ENCODE measurements at places on chromosomes 2 and 18. TPM values are rescaled to one million over a fixed set of nuclear protein-coding genes. Genes with fewer than 3 reads are reported as not detected.

The ANKRD30B gene
- total RNA-seq = not detected

The FLACC1 gene
- total RNA-seq = 1.7 TPM

The PARD3B gene
- 15.5 TPM for total RNA-seq

The SERPINB13 gene
- total RNA-seq = not detected

The DCDC2C gene
- total RNA-seq = not detected

The NCKAP1 gene
- total RNA-seq = 179 TPM

The DAW1 gene
- not detected for total RNA-seq

GRCh38 chr18:7669361-7669760 lies 102.2 kb downstream of the PTPRM start:
- DNase-seq = no peak

DNA sequence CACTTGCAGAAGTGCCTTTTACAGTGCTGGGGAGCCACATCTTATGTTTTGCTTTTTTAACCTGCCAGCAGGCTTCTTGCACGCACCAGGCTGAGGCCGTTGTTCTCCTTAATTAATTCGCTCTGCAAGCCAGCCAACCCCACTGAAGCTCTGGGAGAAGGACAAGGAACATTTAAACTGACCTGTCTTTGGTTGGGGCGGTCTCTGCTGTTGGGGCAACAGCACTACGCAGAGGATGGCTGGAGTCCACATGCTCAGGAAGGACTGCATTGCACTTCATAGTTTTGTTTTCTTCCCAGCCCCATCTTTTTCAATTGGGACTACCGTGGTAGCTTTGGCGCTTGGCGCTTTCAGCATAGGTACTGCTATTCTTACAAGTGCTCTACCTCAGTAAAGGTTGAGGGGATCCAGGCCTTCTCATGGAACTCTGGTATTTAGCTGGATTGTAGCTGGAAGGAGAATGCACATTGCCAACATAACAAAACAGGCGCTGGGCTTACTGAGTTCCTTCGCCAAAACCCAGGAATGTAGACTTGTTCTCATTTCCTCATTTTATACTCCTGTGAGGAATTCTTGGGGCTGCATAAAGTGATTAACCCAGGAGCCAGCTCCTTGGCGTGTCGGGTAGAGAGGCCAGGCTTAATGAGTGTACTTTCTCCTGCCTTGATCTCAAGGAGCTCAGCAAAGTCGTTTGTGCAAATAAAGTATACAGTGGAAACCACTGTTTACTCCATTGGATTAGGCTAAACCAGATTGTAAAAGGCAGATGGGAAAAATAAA lies 146.2 kb downstream of the PRKCE start:
- DNase-seq = no peak

GRCh38 chr2:227367427-227367795 lies 11.7 kb downstream of the TM4SF20 start:
- DNase-seq = no peak

DNA sequence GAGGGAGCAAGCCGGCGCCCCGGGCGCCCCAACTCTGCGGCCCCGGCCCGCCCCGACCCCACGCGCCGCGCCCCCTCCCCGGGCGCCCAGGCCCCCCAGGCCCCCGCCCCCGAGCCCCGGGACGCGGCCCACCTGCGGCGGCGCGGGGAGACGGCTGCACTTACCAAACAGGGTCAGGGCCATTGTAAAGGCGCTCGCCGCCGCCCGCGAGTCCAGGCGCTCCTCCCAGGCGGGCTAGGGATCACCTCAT lies 526 bp downstream of the CHN1 start:
- no peak for DNase-seq

DNA sequence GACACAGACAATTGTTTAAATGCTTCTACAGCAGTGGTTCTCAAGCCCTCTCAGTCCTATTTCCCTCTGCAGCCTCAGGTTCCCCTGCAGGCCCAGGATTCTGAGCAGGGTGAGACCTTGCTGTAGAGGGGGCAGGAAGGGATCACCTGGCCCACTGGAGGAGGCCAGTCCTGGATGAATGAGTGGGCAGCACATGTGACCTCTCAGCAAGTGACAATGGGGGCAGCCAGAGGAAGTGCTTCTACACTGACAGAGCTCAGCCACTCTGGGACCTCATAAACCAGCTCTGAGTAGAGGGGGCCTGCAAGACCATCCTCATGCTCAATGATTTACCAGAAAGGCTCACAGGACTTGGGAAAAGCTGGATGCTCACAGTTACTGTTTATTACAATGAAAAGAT lies 63.2 kb downstream of the ASB1 start:
- DNase-seq = no peak

DNA sequence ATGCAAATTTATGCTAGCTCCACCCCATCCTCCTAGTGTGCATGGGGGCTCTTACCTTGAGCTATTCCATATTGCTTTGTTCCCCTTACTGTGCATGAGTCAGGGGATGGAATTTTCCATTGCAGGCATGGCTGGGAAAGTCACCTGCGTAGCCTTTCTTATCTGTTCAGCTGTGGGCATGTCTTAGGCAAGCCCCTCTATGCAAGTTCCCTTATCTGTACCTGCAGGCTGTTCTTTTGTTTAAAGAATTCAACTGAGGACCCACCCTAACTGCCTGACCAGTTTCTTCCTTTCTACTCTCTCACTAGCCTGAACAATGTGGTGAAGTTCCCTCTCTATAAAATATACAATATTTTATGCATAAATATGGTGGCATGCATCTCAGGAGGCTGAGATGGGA lies 54.2 kb upstream of the CDCA7 start:
- no peak for DNase-seq

DNA sequence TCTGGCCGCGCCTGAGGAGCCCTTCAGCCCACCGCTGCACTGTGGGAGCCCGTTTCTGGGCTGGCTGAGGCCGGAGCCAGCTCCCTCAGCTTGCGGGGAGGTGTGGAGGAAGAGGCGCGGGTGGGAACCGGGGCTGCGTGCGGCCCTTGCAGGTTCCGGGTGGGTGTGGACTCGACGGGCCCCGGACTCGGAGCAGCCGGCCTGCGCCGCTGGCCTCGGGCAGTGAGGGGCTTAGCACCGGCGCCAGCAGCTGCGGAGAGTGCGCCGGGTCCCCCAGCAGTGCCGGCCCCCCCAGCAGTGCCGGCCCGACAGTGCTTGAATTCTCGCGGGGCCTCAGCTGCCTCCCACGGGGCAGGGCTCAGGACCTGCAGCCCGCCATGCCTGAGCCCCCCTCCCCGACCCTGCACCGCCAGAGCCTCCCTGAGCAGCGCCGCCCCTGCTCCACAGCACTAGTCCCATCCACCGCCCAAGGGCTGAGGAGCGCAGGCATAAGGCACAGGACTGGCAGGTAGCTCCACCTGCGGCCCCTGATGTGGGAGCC lies 534.2 kb downstream of the ZNF804A start:
- no peak for DNase-seq

Measured in gastrocnemius medialis (tissue), 4 donors.